NCI-H187 (cell line): ENCODE measurements at places on chromosomes 6 and 20.

DNA sequence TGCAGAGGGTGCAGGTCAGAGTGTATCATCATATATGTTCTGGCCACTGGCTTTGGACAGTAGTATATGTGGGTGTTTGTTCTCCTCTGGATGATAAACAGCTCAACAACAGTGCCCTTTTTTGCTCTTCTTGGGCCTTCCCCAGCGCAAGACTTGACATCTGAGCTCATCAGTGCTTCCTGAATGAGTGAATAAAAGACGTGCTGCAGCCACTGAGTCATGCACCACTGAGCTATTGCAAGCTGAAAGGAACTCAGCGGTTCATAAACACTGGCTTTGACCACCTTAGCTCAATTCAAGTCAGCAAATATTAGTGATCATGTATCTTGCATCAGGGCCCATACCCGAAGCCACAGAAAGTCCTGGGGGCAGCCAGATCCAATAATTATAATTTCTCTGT lies 105.3 kb upstream of the KCNG1 start:
- DNase-seq = no peak

DNA sequence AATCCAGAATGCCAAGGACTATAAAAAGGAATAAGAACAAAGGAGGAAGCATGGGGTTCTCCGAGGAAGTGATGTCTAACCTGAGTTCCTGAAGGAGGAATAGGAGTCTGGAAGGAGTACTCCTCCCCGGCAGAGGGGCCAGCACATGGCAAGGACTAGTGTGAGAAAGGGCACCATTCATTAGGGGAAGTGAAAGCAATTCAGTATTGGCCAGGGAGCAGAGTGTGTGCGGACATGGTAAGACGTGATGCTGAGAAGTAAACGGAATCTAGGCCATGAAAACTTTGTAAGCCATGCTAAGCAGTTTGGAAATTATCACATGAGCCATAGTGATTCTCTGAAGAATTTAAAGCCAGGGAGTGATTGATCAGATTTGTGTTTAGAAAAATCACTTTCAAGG lies 218.9 kb upstream of the PRDM1 start:
- DNase-seq = no peak

GRCh38 chr6:107458672-107459282 lies 587 bp downstream of the PDSS2 start:
- no peak for DNase-seq

GRCh38 chr20:1951436-1952115 lies 42.3 kb downstream of the PDYN start:
- DNase-seq = no peak

GRCh38 chr6:152240436-152240835 lies 396.7 kb downstream of the SYNE1 start:
- DNase-seq = no peak

DNA sequence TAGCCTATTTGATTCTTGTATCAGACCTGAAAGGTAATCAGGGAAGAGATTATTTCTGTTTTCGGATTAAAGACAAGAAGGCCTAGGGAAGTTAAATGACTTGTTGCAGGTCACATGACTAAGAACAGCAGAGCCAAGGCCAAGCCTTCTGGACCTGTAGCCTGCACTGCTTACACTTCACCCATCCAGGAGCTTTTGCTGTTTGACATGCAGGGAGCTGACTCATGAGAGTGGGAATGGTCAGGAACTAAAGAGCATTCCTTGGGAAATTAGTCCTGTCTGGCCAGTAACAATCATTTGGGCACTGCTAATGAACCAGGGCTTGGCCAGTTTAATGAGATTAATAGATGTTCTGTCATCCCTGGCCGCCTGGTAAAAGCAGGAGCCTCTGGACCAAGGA lies 46.8 kb downstream of the EIF2S2 start:
- DNase-seq = no peak

DNA sequence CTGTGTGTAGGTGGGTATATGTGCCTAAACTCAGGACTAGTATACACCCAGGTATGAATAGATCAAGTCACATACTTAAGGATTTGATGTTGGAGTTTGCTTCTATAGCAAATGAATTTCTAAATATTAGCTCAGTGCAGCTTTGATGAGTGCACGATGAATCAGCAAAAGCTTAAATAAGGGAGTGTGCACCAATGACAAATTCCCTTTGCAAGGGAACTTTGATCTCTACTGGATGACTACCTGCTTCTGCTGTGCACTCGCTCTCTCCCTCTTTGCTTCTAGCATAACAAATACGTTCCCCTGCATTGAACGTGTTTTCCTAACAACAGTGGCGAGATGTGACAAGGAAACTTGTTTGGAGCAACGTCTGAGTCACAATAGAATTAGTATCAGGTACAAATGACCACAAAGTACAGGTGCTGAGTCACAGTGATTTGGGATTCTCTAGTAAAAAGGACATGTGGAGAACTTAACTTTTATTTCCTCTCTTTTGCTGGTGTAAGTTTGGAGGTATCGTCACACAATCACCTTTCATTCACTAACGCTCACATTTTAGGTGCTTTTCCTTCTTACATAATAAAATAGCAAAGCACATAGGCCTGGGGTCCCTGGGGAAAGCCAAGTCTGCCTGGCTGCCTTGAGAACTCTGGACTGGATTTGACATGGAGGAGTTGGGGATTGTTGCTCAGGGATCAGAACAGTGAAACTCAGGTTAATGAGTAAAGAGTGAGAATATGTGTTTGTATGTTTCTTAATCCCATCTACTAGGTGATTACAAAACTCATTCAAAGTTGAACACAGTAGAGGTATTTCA lies 49.7 kb downstream of the KLHL31 start:
- no peak for DNase-seq

GRCh38 chr6:131764350-131764749 lies 43.5 kb upstream of the ENPP1 start:
- no peak for DNase-seq

DNA sequence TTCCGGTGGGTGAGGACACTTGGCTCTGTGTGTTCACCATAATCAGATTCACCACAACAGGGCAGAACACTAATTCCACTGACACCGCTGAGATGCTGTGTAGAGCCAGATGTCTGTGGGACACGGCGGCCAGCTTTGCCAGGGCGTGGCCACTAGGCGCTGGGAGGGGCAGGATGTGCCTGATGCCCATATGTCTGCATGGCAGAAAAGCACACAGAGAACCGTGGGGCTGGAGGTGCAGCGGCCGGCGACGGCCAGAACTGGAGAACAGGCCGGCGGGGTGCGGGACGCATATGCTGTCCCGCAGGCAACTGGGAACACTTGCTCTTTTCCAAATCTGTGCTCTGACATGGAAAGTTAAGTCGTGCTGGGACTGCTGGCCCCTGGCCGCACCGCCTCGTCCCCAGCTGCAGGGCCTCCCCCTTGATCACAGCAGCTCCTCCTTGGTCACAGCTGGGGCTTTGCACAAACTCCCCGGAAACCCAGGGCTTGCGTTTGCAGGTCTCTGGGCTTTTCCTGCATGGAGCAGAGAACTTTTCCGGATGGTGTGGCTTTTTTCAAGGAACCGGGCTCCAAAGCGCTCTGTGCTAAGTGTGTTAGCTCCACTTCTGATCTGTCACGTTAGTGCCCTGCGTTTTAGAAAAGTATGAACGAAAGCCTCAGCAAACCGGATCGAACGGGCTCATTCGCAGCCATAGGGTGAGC lies 31.1 kb downstream of the NTSR1 start:
- no peak for DNase-seq

DNA sequence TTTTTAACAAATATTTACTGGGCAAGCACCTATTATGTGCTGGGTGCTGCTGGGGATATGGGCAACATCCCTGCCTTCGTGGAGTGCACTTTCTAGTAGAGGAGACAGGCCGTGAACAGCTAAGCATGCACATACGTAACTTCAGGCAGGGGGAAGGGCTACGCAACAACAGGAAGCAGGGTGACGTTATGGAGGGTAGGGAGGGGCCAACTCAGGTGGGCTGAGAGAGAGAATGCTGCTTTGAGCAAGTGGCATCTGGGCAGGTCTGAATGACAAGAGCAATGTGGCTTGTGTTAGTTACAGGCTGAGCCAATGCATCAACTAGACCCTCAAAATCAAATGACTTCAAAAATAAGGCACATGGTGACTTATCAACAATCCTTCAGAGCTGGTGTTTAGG lies 112.1 kb downstream of the CDC5L start:
- DNase-seq = no peak

- no peak for DNase-seq
These were observed 973 bp upstream of the BRD2 start for GRCh38 chr6:32967151-32968091.

DNA sequence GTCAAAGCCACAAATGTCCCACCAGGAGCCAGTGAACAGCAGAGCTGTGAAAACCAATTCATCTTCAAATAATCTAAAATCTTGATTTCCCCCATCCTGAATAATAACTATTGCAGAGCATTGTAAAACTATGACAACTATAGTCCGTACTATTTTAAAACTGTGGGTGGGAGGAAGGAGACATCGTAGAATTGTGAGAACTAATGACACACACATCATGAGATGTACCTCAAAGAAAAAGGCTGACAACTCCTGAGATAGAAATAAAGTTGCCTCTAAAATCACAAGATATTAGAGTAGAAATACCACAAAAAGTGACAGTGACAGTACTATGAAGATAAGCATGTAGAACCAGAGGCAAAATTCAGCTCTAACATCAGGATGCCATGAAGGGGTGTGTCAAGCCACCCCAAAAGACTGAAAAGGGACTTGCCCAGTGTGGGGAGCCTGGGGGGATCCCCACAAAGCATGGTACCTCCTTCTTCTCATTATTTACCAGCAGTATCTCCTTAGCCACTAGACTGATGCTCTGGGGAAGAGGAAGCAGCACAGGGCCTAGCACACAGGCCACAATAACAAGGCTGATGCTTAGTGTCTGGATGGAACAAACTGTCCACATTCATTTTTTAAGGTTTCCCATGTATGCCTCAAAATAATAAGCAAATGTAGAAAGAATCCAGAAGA lies 13.4 kb downstream of the NAPB start:
- no peak for DNase-seq

- DNase-seq = no peak
These were observed 74.7 kb downstream of the SOBP start for GRCh38 chr6:107564589-107564951.

DNA sequence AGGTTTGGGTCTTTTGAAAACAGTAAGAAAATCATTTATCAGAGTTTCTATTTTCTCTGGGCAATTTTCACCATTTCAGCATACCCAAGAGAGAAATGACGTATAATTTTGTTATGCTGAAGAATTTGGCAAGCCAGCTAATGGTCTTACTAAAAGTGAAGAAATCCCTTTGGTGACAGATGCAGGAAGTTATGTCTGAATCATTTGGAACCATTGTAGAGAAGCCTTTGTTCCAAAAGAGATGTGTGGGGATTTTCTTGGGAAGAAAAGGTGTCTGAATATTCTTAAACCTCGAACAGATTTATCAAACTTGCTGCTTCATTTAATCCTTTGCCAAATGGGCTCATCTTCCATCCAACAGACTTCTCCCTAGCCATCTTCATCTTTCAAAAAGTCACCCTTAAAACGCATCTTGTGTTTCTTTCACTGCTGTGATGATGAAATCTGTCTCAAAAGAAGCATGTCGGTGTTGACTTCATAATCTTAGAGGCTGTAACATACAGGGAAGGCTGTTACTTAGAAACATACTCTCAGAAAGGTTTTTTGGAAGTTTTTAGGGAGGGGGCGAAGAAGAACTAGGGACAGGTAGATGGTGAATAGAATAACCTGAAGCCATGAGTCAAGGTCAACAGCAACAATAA lies 39.5 kb downstream of the CITED2 start:
- DNase-seq = no peak

DNA sequence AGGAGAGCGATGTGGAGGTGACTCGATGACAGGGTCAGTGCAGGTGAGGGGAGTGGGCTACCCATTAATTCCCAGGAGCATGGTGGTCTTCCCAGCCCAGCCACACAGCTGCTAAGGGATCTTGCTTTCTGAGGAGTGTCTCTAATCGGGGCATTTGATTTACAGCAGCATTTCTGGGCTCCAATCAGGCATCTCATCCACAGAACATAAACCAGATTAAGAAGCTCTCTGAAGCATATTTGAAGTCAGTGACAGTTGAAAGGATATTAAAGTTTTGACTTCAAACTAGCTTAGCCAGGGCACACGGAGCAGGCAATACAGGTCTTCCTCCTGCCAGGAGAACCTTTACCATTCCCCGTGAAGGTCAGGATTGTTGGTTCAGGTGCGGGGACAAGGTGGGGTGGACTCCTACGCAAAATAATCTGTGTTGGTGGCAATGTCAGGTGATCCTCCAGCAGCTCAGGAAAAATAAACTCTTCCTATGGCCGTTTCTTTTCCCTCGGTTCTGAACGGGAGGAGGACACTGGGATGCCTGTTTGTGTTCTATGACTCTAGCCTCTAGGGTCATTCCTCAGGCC lies 39.9 kb upstream of the ZNF831 start:
- no peak for DNase-seq

DNA sequence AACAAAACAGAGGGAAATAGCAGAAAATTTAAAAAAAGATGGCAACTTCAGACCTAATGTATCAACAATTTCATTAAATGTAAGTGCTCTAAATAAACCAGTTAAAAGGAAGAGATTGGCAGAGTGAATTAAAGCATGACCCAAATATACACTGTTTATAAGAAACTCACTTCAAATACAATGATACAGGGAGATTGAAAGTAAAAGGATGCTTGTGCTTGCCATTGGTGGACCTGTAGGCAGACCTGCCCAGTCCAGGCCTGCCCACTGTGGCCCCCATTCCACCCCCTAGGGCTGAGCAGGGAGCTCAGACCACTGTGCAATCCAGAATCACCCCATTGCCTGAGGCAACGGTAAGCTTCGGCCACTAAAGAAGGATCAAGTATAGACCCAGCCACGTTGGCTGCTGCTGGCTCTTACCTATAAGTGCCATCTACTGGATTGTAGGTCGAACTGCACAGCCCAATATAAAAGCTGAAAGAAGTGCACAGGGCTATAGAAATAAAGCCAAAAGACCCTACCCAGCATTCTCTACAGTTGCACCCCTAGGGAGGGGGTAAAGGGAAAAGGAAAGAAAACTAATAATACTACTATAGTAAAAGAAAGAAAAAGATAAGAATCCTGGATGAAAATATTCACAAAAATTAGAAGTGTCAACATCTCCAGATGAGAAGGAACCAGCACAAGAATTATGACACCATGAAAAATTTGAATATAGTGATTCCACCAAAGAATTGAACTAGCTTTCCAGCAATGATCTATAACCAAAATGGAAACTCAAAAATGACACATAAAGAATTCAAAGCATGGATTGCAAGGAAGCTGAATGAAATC lies 36.1 kb downstream of the PSMB1 start:
- DNase-seq = peak; percentile 21

DNA sequence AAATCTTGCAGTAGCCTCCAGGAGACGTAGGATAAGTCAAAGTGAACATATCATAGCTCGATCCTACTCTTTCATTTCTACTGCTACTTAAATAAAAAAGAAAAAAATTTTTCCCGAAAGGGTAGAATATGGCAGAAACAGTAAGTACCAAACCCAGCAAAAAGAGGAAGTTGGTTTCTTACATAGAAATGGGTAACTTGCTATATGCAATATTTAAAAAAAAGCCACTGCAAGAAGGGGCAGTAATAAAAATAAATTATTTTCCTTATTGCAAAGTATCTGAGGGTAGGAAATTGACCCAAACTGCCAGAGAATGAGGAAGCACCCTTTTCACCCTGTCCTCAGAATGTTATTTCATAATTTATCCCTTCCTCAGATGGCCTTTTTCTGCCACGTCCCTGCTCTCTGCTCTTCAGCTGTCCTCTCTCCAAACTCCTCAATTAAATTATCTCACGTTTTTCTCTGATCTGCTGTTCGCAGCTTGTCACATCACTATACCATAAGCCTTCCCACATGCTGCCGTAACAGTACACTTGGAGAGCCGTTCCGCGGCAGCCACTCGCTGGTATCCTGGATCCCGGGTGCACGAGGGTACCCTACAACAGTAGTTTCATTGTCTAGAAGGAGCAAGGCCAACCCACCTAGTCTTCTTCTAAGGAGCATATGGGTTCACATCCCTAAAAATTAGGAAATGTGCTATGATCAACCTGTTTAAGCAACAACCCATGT lies 149.6 kb downstream of the BACH2 start:
- no peak for DNase-seq
